Mesendoderm (in vitro differentiated cells): ENCODE measurements at places on chromosomes 16 and 17.

GRCh38 chr16:80006241-80007215 lies 406.0 kb upstream of the MAF start:
- DNase-seq: no peak

GRCh38 chr16:72530434-72530833 lies 358.5 kb upstream of the PMFBP1 start:
- peak; percentile 3 for DNase-seq

GRCh38 chr16:31868691-31869167 lies 4.9 kb upstream of the ZNF267 start:
- peak; percentile 68 for DNase-seq

GRCh38 chr17:6231465-6231864 lies 161.3 kb downstream of the WSCD1 start:
- DNase-seq: no peak

GRCh38 chr17:62617894-62618472 lies 9.5 kb upstream of the MRC2 start:
- DNase-seq: peak; percentile 60

GRCh38 chr16:59238246-59238645 lies 504.1 kb upstream of the GOT2 start:
- no peak for DNase-seq

DNA sequence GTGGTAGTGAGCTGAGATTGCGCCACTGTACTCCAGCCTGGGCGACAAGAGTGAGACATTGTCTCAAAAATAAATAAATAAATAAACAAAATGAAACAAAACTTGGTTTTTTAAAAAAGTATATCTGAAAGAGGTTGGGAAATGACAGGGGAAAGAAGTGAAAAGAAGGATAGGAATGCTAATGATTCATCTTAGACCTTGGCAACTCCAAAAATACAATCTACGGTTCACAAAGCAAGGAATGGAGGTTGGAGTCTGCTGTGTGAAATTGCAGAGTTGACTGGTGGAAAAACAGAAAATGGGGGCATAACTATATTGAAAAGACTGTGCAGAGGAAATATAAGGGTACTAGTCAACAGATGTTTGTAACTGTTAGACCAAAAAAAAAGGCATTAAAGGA lies 40.0 kb upstream of the CD300E start:
- no peak for DNase-seq
